ENCODE measurements at places on chromosomes 16 and 17.

GRCh38 chr17:77006971-77007649, 133.7 kb upstream of the SEC14L1 start:
- no peak for DNase-seq

DNA sequence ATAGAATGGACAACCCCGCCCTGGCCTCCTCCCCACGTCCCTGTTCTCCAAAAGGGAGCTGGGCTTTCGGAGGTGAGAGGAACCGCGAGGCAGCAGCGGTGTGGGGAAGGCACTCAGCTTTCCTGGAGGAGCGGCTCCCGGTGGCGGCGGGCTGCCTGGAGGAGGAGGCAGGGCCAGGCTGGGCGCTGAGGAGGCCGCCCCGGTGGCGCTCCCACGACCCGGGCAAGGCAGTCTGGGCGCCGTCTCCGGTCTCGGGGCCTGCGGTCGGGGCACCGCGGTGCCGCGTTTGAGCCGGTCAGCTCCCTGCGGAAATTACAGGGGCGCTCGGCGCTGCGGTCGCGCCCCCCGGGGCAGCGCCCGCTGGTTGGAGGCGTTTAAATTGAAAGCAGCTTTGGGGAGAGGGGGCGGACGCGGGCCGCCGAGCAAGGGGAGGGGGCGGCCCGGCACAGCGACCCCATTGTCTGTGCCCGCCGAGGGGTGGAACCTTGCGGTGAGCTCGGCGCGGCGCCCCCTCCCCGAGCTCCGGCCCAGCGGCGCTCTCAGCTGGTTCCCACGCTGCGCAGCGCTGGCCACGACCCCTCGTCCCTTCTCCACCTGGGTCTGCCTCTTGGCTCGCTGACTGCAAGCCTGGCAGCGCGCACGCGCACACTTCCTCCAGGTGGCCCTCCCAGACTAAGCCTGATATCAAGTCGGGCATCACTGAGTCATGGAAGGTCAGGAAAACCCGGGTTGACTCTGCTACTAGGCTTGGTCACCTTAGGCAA, 58.7 kb upstream of the DLX4 start:
- no peak for DNase-seq

DNA sequence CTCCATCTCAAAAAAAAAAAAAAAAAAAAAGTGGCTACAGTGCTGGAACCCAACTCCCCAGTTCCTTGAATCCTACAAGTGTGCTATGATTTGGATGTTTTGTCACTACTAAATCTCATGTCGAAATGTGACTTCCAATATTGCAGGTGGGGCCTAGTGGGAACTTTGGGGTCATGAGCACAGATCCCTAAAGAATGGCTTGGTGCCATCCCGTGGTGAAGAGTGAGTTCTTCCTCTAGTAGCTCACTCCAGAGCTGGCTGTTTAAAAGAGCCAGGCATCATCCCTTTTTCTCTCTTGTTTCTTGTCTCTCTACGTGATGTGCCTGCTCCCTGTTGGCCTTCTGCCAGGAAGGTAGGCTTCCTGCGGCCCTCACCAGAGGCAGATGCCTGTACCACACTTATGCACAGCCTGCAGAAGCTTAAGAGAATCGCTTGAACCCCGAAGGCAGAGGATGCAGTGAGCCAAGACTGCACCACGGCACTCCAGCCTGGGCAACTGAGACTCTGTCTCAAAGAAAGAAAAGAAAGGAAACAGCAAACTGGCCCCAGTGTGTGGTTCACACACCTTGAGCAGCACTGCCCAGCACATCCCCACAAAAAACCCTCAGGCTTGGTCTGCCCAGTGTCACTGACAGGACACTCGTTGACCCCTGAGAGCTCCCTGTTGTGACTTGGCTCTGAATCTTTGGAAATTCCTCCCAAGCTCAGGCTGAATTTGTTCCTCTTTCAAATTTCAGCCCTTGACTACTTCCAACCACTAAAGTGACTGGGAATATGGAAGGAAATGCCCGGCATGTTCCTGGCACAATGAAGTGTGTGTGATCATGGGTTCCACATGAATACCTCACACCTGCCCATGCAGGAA, 3.1 kb downstream of the MT1E start:
- DNase-seq = no peak

- no peak for DNase-seq
Measured at GRCh38 chr17:59892251-59892923, 356 bp downstream of the TUBD1 start.

- DNase-seq = no peak
Measured at GRCh38 chr17:32159586-32160438, 17.5 kb downstream of the RHOT1 start.

GRCh38 chr17:28093999-28094716, 51.7 kb downstream of the NLK start:
- DNase-seq = no peak

- no peak for DNase-seq
Measured at GRCh38 chr17:43467981-43468581, 15.7 kb upstream of the DHX8 start.

- no peak for DNase-seq
Measured at GRCh38 chr16:77823067-77823466, 34.7 kb downstream of the VAT1L start.

GRCh38 chr17:49247944-49248343, 17.4 kb upstream of the PHOSPHO1 start:
- DNase-seq = no peak

- no peak for DNase-seq
Measured at GRCh38 chr16:51051671-51052070, 99.4 kb downstream of the SALL1 start.

GRCh38 chr16:35598696-35599332, 2139.4 kb downstream of the TP53TG3F start:
- no peak for DNase-seq

- DNase-seq = no peak
Measured at GRCh38 chr16:55242667-55243066, 81.3 kb upstream of the IRX6 start.

DNA sequence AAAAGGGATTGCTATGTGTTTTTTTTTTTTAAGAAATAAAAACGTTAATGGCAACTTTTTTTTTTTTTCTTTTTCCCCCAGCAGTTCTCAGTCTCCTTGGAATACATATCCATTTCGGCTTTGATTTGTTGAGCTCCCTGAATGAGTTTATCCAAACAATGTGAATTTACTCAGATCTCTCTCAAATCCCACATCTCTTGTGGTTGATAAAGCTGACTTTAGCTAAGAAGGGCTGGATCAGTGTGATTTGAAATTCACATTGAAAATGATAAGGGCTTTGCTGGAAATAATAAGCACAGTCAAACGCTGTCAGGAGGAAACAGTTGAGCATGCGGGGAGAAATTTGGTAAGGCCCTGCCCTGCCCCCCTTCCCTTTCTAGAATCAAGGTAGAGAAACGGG, 74.1 kb upstream of the IRX3 start:
- no peak for DNase-seq

GRCh38 chr16:7350806-7351205, 18.2 kb downstream of the RBFOX1 start:
- DNase-seq = no peak

DNA sequence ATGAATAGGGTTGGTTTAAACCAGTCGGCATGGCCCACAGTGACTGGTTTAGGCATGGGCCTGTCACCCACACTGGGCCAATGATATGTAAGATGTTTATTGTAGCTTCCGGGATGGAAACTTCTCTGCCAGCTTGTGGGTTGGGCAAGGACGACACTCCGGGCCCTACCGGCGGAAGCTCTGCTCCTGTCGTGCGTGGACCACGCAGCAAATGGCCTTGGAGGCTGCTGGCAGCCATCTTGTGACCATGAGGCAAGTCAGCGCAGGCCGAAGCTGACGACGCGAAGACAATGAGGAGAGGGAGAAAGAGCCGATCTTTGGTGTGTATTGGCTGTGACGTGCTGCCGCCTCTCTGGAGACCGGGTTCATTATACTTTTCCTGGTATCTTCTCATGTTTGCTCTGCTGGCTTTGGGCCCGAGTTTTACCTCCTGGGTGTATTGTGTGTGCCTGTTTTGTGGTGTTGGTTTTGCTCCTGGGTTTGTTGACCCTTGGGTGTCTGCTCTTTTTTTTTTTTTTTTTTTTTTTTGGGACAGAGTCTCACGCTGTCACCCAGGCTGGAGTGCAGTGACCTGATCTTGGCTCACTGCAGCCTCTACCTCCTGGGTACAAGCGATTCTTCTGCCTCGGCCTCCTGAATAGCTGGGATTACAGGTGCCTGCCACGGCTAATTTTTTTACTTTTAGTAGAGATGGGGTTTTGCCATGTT, 15.4 kb downstream of the SLC25A10 start:
- no peak for DNase-seq

DNA sequence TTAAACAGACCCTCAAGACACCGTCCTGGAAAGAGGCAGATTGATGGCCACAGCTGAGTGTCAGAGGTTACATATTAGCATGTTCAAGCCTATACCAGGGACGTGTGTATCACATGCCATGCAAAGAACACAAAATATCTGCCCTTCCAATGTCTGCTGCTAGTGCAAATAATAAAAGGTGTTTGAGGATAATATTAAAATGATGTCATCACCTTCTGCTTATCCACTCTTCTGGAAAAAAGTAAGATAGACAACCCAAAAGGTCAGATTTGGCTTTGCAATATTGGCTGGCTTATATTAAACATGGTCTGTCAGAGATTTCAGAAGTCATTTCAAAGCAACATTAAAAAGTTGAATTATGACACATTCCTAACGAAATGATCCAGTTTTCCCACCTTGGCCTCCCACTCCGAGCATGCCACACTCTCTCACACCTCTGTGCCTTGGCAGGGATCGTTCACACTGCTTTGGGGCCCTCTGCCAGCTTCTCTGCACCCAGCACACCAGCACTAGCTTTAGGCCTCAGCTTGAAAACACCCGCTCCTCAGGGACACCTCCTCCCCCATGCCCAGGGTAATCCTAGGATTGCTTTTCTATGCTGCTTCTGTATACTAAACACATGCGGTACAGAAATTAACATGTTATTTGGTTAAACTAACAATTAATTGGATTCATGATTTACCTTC, 248.2 kb downstream of the NTN1 start:
- DNase-seq = no peak

- no peak for DNase-seq
Measured at GRCh38 chr17:77942112-77942988, 16.2 kb upstream of the TNRC6C start.

- DNase-seq = no peak
Measured at GRCh38 chr16:24701521-24701951, 27.9 kb upstream of the TNRC6A start.

DNA sequence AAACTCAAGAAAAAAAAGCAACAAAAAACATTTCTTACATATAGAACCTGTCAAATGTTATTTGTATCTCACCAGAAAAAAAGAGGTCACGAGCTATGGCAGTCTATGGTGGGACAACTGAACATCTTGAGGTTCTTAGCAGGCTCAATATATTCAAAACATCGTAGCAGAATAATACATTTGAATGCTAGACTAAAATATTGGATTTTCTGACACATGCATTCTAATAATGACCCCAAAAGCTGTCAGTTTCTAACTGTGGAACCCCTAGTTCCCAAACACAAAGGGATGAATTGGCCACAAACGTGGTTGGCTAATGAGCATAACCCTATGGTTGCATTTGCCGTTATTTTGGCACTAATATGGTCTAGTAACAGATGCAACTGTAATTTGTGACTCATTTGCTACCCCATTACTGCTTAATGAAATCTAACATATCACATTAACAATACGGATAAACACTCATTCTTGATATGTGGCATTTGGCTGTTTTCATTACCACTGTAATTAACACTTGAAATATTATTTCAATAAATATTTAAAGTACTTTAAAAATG, 81.2 kb downstream of the TOX3 start:
- no peak for DNase-seq

DNA sequence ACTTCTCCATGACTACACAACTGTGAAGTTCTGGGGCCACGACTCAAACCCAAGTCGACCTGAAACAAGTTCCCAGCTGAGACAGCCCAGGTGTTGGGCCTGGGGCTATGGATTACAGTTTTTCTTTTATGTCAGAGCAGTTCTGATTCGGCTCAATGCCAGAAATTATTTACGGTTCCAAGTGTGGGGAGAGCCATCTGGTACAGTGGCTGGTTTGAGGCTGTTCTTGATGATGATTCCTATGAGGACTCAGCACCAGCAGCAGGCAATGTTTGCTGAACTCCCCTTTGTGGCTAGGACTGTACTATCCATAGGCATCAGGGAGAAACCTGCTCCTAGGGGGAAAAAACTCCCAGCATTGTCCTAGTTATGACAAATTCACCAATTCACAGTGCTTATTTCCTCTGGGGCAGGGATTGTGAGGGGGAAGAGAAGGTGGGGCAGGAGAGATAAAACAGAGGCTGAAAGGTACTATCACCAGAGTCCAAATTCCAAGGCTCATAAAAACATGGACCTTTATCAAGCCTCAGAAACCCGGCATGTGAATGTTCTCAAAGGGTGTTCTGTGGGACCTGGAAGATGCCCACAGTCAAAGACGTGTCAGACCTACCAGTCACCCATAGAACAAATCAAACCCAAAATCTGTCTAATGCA, 18.2 kb upstream of the CMTM4 start:
- DNase-seq = no peak
